Stimulated activated CD4-positive, alpha-beta T cell treated with anti-CD3 and anti-CD28 coated beads, Interleukin-15, amount 100 ng/mL, for 1 hour (primary cell): ENCODE measurements at places on chromosomes 4 and X.

- DNase-seq, result no peak
Measured at GRCh38 chr4:3879681-3880614, 113.8 kb downstream of the ADRA2C start.

- DNase-seq, result no peak
Measured at GRCh38 chrX:153920546-153920945, 5.5 kb downstream of the ARHGAP4 start.

- DNase-seq, result no peak
Measured at GRCh38 chr4:78218260-78218659, 161.1 kb downstream of the FRAS1 start.

DNA sequence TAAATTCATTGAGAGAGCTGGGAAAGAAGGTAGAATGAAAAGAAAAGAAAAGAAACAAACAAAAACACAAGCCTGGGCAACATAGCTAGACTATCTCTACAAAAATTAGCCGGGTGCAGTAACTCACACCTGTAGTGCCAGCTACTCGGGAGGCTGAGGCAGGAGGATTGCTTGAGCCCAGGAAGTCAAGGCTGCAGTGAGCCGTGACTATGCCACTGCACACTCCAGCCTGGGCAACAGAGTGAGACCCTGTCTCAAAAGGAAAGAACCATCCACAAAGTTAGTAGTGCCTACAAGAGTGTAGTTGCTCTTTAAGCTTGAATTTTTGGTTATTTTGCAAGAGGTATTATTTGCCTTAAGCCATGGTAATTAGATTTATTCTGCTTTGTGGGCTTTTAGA, 157.7 kb downstream of the CBR4 start:
- no peak for DNase-seq

DNA sequence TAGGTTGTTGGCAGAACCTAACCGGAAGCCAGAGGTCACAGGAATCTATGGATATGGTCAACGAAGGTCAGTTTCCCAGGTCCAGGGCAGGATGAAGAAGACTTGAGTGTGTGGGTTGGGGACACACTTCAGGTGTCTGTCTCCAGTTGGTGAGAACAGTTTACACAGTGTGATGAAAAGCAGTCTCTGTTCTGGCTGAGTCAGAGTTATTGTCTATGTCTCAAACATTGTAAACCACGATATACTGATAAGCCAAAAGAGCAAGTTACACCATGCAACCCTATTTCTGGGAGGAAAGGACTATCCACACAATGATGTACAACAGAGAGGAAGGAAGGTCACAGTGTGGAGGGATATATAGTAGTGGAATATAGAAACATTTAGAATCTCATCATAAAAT, 187.1 kb upstream of the C1QTNF7 start:
- DNase-seq, result no peak

GRCh38 chrX:70453024-70453618, 8.5 kb downstream of the DLG3 start:
- no peak for DNase-seq

DNA sequence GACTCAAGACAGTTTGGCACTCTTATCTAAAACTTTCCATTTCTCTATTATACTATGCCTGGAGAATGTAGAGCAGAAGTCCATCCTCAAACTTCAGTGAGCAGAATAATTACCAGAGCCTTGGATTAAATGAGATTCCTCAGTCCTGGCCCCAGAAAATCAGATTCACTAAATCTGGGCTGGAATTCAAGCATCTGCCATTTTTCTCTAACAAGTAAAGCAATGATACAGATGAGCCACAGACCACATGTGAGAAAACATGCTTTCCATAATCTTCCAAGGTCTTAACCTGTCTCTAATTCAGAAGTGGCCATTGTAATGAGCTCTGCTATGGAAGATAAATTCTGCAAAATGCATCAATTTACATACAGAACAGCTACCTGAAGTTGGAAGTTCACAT, 25.4 kb downstream of the SOWAHB start:
- no peak for DNase-seq

DNA sequence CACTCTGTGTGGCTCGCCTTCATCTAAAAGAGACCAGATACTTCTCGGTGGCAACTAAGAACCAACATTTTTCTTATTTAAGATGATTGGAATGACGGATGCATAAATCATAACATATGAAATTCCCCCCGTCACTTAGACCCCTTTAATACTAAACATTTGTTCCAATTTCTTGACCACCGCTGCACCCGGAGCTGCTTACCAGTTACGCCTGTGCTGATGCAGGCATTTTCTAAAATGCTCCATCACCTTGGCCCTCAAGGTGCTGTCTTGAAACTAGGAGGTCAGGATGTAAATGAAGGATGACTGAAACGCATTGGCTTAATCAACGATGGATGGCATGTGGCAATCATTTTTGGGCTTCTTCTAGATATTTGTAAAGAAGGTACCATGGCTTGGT, 130.0 kb downstream of the CPZ start:
- no peak for DNase-seq

GRCh38 chr4:185341841-185342240, 53.9 kb downstream of the LRP2BP start:
- DNase-seq, result no peak

DNA sequence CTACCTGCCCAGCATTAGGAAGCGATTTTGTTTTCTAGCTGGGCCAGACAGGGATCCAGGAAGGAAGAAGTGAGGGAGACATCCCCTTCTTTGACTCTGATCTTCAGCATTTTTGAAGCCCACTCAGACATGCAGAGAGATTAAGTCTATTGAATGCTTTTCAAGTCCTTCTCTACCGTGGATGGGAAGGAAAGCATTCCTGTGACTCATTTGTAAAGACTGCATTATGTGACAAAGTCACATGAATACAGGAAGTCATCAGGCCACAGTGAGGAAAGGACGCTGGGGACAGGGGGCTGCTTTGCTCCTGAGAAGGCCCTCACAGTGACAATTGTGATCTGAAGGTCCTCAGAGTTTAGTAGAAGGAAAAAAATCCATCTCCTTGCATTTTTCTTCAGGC, 67.4 kb upstream of the GBA3 start:
- no peak for DNase-seq

GRCh38 chrX:128106630-128107029, 54.4 kb upstream of the ACTRT1 start:
- DNase-seq, result no peak

- DNase-seq, result no peak
Measured at GRCh38 chr4:40144716-40145115, 52.1 kb upstream of the RHOH start.

- no peak for DNase-seq
Measured at GRCh38 chr4:100295792-100296191, 105.5 kb upstream of the DDIT4L start.

DNA sequence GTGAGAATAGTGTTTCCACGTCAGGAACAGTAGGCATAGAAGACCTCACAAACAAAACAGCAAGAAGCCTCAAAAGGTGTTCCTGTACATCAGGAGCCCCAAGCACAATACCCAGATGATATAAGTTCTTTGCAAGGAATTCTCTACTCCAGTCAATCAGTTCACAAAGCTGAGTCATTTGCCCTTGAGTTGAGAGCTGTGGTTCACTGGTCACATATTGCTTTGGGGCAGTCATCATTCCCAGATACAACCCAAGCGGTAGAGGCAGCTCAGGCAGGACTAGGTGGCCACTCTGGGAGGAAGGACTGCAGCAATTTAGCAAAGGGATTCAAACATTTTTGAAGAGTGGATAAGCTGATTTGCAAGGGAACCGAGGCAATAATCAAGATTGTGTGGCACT, 551.5 kb upstream of the ZFP42 start:
- DNase-seq, result no peak

DNA sequence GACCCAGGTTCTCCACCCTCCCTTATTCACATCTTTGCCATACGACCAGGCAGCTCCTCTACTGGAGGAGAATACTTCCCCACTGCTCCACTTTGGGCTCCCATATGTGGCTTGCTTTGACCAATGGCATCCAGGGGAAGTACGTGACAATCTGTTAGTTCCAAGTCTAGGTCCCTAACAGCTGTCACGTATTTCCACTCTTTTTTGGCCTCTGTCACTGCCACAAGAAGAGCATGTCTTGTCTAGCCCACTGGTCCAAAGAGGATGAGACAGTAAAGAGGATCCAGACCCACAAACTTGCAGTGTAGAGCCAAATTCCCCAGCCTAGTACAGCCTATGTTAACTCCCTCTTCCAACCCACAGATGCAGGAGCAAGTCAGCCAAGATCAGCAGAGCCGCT, 49.7 kb upstream of the GATB start:
- no peak for DNase-seq

GRCh38 chr4:3268395-3269104, 19.6 kb downstream of the MSANTD1 start:
- no peak for DNase-seq

- no peak for DNase-seq
Measured at GRCh38 chr4:10589321-10589720, 95.2 kb downstream of the CLNK start.

- no peak for DNase-seq
Measured at GRCh38 chr4:98610926-98611676, 47.3 kb downstream of the TSPAN5 start.

DNA sequence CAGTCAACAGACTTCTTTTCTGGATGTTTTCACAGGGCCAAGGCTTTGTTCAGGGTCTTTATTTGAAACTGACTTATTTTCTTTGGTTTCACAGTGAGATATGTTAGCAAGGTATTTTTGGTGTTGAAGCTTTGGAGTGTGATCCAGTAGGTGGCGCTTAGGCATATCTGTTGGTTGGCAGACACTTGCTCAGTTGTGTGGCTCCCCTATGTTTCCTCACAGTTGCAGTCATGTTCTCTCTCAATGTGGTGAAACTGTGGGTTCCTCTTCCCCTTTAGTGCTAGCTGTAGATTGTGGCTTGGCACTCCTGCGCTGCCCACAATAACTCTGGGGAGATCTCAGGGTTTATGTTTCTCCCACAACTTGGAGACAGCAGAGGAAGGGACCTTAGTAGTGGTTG, 460.8 kb downstream of the SLITRK2 start:
- DNase-seq, result no peak

GRCh38 chr4:138050601-138051000, 191.5 kb downstream of the SLC7A11 start:
- no peak for DNase-seq

GRCh38 chr4:177320721-177321120, 11.0 kb downstream of the NEIL3 start:
- DNase-seq, result no peak

DNA sequence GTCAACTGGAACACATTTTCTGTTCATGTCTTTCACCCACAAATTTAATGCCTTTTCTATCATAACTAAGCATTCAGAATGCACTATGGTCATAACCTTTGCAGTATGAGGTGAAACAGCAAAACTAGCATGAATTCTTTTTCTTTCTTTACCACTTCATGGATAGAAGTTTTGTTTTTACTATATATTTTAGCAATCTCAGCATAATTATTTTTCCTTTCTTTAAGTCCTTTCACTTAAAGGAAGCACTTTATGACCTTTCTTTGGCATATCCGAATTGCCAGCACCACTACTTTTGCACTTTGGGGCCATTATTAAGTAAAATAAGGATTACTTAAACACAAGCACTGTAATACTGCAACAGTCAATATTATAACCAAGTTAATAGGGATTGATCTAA, 115.1 kb upstream of the DKK2 start:
- DNase-seq, result no peak

DNA sequence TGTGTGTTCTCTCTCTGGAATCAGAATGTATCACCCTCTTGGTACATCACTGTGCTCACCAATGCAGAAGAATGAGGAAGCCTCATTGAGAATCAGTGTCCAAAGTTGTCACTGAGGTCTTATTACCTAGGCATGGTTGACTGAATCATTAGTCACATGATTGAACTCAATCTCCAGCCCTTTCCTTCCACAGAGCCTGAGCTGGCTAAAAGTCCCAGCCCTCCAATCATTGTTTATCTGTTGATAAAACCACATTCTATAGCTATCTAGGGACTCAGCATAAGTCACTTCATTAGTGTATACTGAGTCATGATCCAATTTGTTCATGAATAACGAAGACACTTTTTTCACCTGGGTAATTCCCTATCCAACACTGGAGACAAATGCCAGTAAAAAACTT, 396.8 kb downstream of the TRAM1L1 start:
- DNase-seq, result no peak

GRCh38 chrX:149984411-149984810, 46.1 kb upstream of the EOLA2 start:
- DNase-seq, result no peak

DNA sequence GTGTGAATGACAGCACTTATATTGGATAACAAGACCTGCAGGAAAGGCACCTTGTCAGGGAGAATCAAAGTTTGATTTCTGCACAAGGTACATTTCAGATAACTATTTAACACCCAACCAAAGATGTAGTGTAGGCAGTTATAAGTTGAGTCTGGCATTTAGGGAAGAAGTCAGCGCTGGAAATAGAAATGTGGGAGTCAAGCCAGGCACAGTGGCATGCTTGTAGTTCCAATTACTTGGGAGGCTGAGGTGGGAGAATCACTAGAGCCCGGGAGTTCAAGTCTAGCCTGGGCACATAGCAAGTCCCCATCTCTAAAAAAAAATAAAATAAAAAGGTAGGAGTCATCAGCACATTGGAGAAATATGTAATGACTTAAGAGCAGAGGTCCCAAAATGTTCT, 295.1 kb downstream of the ZNF674 start:
- no peak for DNase-seq

GRCh38 chr4:612749-613125, 12.6 kb upstream of the PDE6B start:
- DNase-seq, result no peak

- DNase-seq, result no peak
Measured at GRCh38 chr4:132809298-132810032, 339.6 kb upstream of the PCDH10 start.

DNA sequence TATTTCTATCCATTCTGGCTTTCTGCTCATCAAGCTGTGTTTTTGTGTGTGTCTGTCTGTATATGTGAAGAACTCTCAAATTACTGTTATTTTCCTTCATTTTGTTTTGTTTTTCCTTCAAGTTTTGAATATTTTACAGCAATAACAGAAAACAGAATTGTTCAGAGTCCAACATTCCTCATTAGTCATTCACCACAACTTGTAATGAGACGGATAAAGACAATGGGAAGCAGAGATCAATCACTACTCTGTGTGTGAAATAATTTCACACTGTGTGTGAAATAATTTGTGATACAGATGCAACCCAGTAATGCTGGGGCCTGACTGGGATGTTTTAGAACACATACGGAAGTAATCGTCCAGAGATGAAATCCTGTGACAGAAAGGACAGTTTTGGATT, 55.2 kb downstream of the HPGD start:
- DNase-seq, result no peak

- no peak for DNase-seq
Measured at GRCh38 chr4:168815379-168816345, 194.4 kb downstream of the CBR4 start.

DNA sequence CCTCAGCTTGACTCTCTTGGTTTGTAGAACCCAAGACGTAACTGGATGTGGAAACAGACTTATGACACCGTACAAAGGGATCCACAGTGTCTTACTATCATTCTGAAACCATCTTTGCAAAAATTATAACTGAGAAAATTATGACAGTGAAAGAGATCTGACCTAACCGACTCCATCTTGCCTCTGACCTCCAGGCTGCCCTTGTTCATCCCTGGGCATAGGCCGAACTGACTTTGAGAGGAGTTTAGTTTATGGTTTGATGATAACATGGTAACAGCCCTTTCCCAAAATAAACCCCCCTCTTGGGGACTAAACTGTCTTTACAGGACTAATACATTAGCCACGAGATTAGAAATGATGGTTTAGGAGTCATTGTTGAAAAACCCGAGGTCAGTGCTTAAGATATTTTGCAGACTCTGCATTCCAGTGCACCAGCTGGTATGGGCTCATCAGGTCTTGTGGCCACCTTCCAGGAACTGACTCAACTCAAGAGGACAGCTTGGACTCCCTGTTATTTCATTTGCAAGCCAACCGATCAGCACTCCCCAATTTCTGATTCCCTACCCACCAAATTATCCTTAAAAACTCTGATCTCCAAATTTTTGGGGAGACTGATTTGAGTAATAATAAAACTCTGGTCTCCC, 49.6 kb downstream of the CASP3 start:
- no peak for DNase-seq
